ENCODE measurements at places on chromosomes 1 and 21. TPM values are rescaled to one million over a fixed set of nuclear protein-coding genes. Genes with fewer than 3 reads are reported as not detected.

Gene EFHD2
- total RNA-seq = 81.3 TPM

Gene RGS1
- total RNA-seq = not detected

Gene WNT4
- 0.20 TPM for total RNA-seq

Gene SPATA1
- not detected for total RNA-seq

Gene AGO3
- 8.9 TPM for total RNA-seq

Gene SPATA6
- 2.9 TPM for total RNA-seq

Gene RPL5
- total RNA-seq = 1,251 TPM

Gene C21orf91
- total RNA-seq = 0.34 TPM

DNA sequence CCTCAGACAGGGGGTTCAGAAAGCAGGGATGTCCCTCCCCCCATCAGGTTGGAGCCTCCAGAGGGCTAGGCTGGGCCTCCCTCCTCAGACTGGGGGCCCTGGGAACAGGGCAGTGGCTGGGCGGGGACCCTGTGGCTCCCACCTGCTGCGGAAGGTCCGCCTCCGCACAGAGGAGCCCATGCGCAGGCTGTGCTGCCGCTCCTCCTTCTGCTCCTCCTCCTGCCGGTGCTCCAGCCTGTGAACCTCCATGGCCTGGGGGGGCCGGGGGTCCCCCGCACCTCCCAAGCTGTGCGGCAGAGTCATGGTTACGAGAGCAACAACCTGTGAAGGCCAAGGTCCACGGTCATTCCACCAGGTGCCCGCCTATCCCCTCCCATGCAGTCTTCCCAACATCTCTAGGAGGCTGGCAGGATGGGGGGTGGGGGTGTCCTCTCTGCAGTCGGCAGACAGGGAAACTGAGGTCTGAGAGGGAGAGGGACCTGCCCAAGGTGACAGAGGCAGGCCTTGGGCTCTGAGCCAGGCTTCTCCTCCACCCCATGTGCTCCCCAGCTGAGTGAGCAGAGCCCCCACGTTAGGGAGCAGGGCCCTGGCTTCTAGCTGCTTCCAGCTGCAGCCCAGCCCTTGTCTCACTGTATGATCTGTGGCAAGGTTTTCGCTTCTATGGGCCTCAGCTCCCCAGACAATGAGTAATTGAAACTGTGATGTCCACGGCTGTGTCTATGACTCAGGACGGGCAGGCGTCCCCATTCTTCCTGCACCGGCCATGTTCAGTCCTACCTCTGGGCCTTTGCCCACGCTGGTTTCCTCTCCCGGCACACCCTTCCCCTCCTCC lies 3.4 kb downstream of the MYOM3 start:
- peak; percentile 87 for DNase-seq

- no peak for DNase-seq
Measured at GRCh38 chr1:87898431-87898830, 569.8 kb downstream of the LMO4 start.

GRCh38 chr1:109618661-109619575 lies 498 bp downstream of the GNAT2 start:
- no peak for DNase-seq

- no peak for DNase-seq
Measured at GRCh38 chr1:188247255-188247654, 1418.5 kb downstream of the PLA2G4A start.

DNA sequence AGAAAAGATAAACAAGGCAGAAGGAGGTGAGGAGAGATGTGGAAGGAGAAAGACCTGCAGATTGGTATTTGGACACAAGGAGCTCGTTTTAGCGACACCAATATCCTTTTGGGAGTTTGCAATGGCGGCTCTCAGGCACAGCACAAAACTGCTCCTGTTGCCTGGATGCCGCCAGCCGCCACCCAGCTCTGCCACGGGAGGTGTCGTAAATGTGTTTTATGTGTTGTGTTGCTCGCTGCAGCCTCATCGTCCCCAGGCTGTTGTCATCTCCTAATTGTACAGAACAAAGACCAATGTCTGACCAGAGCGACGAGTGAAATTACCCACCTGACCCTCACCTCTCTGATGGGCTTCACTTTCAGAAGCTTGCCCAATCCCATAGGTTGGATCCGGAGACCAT lies 96.6 kb upstream of the ZNF281 start:
- no peak for DNase-seq

DNA sequence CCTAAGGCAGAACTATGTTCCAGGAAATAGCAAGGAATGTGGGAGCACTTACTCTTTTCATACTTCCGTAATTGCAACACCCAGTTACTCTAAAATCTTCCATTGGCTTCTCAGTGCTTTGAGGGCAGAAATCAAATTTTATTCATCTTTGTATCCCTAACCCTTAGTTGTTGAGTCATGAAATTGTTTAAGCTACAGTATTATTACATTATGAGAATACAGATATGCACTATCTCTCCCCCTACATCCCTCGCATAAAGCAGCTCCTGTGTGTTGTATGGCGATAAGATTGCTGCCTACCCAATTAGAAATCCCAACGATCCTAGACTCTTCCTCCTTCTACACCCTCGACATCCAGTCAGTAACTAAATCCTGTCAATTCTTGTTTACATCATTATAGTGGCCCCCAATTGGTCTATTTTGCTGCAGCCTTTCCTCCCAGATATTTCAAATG lies 2.6 kb downstream of the AIDA start:
- no peak for DNase-seq

- DNase-seq = no peak
Measured at GRCh38 chr1:173413271-173413707, 63.8 kb upstream of the PRDX6 start.

GRCh38 chr1:24918370-24918769 lies 11.7 kb downstream of the RUNX3 start:
- DNase-seq = no peak

- no peak for DNase-seq
Measured at GRCh38 chr1:67332653-67333529, 25.2 kb downstream of the IL12RB2 start.

- no peak for DNase-seq
Measured at GRCh38 chr1:211896958-211897357, 66.4 kb upstream of the LPGAT1 start.

- DNase-seq = no peak
Measured at GRCh38 chr1:10670190-10670589, 126.3 kb downstream of the CASZ1 start.

DNA sequence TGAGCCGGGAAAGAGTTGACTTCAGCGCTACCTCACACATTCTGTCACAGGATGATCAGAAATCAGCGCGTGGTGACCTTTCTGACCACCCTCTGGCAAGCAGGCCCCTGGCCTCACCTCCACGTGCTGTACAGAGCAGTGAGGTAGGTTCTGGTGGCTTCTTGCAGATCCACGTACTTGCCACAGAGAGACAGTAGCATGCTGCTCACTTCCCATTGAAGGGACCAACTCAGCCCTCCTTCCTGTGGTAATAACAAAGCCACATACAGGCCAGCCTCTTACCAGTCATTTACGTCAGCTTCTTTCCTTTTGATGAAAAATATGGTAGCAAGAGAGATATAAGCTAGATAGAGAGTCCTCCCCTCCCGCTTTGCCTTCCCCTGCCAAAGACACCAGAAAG lies 200.7 kb downstream of the CHRM3 start:
- DNase-seq = no peak

DNA sequence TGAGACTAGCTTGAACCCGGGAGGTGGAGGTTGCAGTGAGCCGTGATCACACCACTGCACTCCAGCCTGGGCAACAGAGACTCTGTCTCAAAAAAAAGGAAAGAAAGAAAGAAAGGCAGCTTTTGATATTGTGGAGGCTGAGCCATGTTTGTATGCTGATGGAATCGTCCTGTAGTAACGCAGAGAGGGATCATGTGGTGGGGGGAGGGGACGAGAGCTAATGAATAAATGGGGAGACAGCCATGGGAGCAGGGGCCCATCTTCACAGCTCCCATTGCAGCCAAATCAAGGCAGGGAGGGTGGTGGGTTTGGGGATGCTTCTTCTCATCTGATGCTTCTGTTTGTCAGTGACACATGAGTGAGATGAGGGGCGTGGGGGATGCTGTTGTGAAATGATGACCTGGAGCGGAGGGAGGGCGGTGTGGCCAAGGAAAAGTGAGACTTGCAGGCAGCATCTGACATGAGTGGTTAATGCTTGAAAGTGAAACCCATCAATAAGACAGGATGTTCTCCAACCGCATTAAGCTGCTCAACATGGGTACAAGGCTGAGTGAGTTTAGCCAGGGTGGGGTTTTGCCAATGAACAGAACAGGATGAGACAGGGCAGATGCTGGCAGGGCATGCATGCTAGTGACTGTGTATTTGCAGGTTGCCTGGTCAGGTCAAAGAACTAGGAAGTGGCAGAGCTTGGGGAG lies 16.7 kb downstream of the SPATA21 start:
- DNase-seq = no peak

DNA sequence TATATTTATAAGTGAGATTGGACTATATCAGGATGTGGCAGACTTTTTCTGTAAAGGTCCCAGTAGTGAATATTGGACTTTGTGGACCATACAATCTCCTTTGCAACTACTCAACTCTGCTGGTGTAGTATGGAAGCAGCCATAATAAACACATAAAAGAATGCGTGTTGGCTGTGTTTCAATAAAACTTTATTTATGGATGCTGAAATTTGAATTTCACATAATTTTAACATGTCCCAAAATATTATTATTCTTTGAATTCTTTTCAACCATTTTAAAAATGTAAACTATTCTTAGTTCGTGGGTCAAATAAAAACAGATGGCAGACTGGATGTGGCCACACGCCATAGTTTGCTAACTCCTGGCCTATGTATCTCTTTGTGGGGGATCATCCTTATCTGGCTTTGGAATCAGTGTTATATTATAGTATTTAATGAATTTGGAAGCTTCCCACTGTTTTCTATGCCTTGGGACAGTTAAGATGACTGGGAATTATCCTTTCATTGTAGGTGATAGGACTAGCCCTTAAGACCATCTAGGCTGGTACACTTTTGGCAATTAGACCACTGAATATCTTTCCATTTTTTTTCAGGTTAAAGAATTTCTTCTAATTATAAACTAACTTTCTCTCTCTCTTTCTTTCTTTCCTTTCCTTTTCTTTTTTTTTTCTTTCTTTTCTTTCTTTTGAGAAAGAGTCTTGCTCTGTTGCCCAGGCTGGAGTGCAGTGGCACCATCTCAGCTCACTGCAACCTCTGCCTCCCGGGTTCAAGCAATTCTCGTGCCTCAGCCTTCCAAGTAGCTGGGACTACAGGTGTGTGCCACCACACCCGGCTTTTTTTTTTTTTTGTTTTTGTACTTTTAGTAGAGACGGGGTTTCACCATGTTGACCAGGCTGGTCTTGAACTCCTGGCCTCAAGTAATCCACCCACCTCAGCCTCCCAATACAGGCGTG lies 14.9 kb upstream of the SLAMF6 start:
- DNase-seq = no peak

- no peak for DNase-seq
Measured at GRCh38 chr1:6822530-6823359, 37.5 kb downstream of the CAMTA1 start.

Data from Caki2 (cell line).